EL (cell line): ENCODE measurements at places on chromosomes 7 and 10.
A peak's percentile ranks its signal among the peaks of the same experiment; 100 is the strongest.

- peak; percentile 13 for DNase-seq
These were observed 736 bp downstream of the MINDY4 start for GRCh38 chr7:30771880-30772425.

DNA sequence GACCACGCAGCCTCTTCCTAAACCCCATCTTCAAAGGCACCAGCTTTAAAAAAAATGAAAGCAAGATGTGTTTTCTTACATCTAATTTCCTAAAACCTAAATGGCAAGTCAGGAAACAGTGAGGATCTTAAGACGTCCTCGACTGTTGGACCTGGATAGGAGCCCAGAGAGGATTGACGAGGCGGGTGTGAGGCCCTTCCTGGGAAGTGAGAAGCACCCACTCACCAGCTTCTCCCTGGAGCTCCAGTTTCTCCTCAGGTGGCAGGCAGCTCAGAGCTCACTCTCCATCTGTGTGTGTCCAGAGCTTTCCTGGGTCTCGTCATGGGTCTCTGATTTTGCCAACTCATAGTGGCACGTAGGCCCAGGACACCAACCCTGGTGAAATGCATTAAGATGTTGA lies 614.0 kb upstream of the AUTS2 start:
- no peak for DNase-seq

DNA sequence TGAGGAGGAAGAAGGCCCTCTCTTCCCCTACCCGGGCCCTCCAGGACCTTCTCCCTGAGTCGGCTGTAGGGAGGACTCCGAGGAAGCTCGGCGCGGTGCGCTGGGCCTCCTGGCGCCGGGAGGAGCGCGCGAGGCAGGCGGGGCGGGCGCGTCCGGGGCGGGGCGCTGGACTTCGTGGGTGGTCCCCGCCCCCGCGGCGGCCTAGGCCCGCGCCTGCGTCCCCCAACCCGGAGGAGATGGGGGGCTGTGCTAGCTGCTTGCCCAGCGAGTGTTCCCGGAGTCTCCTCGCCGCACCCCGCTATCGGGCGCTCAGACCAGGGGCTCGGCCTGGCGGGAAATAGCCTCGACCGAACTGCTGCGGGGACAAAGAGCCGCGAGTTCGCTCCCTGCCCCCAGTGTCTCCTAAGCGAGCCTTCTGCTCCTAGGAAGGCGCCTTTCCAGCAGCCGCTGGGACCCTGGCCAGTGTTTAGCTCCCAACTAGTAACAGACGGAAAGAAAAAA lies 19.2 kb upstream of the SMO start:
- DNase-seq: peak; percentile 33

DNA sequence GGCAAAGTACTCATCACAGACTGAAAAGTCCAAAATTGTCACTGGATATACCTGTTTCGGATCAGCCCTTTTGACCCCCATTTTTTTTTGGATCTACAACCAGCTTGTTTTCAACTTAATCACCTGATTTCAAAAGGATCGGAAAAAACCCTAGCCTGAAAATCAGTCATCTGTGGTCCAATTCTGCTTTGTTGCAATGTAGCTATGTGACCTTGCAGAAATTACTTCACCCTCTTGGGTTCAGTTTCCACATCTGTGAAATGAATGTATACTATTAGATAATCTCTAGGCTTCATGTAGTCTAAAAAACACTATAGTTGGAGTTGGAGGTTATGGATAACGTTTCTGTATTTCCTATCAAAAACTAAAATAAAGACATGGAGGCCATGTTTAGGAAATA lies 37.1 kb downstream of the STEAP4 start:
- no peak for DNase-seq

DNA sequence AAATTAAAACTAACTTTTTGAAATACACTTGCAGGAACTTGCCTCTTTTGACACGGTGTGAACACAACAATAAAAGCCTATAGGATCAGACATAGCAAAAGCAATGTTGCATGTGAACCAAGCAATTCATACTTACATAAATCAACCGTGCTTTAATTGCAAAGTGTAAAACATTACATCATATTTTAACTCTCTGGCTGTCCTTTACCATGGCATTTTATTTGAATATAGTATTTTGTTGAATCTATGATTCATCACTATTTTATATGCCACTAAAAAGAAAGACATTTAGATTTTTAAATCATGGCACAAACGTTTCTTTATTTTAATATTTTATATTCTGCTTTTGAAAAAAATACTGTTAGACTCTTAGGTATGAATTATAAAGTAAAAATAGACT lies 757.0 kb upstream of the KCND2 start:
- no peak for DNase-seq

DNA sequence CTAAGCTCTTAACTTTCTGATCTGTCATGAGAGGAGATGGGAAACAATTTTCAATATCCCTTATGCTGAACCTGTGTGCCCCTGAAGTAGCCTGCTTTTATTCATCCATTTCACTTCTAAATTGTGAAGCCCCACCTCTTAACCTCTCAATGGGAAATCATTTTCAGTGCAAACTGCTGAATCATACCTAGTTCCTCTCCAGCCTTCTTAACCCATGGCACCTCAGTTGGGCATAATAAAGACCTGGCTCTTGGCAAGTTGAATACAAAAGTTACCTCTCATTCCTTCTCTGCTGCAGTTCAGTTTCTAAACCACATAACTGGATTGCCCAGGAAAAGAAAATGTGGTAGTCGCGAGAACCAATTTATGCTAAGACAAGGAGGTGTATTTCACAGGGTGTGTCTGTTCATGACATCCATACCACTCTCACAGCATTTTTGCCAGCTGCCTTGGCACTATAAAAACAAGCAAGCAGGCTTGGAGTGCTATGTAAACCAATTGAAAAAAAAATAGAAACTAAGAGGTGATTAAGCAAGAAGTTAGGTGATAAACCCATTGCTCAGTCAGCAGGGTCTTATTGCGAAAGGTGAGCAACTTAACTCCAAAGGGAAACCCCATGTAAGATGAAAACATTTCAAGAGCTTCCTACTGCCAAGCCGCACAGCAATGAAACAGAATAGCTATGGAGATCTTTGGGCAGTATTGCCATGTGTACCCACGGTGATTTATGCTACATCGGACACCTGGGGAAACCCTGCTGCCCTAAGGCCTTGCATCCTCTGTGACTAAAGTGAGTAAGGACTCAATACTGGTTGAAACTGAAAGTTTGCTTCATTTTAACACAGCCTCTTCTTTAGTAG lies 57.0 kb upstream of the DKK1 start:
- no peak for DNase-seq

DNA sequence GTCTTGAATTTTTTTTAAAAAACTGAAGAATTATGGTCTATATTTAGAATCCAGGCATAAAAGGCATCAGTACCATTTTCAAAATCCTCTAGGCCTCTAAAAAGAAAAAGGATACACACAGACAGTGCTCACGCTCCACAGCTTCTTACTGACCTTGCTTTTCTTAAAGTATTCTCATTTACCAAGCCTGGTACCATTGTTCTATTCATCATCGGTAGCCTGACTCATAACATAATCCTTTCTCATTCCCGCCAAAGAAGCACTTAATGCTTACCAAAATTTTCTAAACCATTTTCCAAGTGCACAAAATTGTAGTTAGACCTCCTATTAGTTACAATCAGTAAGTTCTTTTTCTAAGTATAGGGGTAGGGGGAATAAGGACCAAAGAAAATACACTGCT lies 54.6 kb downstream of the ATE1 start:
- no peak for DNase-seq

DNA sequence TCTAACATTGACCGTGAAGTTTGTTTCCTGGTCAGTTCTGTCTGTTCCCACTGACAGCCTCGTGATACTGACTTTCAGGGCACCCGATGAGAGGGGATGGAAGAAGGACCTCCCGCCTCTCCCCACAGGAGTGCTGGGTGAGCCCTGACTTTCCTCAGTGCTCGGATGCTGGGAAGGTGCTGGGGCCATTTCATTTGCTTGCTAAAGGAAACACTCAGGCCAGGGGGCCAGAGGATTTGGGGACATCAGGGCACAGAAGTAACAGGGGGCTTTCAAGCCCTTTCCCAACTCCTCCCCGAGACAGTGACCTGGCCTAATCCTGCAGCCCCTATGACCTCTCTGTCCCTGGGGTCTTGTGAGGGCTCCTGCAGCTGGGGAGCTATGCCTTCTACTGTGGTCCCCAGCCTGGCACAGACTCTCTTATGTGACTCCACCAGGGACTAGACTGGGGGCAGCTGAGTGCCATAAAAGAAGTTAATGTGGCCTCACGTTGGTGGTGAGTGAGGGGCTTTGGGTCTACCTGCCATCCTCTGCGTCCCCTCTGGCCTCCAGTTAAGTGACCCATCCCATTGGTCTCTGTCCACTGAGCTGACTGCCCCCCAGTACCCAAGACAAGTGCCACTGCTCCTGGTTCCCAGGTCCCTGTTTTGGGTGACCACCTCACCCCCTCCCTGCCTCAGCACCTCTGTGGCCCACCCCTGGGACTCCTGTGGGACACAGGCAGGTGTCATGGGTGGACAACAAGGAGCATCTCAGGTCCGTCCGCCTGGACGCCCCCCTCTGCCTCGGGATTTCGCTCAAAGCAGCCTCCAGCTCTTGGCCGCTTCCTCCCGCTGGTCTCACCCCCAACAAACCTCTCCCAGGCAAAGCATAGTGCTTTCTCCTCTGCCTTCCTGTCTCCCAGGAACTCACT lies 33.4 kb upstream of the HSPA12A start:
- DNase-seq: no peak

- DNase-seq: no peak
These were observed 156.8 kb downstream of the CACNA2D1 start for GRCh38 chr7:82286798-82287140.

GRCh38 chr10:16792675-16793074 lies 24.5 kb downstream of the RSU1 start:
- DNase-seq: peak; percentile 10

GRCh38 chr7:16579216-16579615 lies 52.6 kb downstream of the LRRC72 start:
- DNase-seq: no peak

- DNase-seq: no peak
These were observed 285.2 kb downstream of the DNAJB6 start for GRCh38 chr7:157622000-157622399.

GRCh38 chr7:17279061-17279460 lies 19.4 kb upstream of the AHR start:
- DNase-seq: no peak

GRCh38 chr7:12578930-12579640 lies 8.6 kb downstream of the SCIN start:
- DNase-seq: no peak

GRCh38 chr10:121774404-121774803 lies 153.4 kb downstream of the ATE1 start:
- peak; percentile 8 for DNase-seq
